ENCODE measurements at places on chromosomes 1 and 21.

DNA sequence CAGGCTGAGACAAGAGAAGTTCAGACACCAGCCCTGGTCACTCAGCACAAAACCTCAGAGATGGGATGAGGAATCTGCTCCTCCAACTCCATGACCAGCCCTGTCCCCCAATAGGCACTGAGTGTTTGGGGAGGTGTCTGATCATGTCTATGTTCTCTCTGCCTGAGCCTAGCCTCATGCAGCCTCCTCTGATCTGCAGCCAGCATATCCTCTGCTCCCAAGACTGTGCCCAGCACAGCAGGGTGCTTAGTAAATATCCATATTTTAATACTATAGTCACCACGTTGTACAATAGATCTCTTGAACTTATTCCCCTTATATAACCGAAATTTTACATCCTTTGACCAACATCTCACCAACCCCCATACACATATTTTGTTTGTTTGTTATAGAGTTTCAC, 202.9 kb downstream of the MATN1 start:
- DNase-seq, result no peak

DNA sequence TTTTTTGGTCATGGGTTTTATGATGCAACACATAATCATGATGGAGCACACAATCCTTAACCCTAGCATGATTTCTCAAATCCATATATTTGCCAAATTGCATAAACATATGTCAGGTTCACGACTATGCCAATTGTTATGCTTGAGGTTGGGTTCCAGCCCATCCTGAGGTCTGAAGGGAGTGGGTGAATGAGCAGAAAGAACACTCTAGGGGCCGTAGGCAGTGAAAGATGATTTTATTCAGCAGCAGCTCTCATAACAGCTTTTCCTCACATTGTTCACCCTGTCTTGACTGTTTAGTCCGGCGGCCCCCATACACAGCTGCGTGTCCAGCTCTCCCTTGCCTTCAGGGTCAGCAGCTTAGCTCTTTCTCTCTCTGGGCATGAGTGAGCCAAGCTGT, 627.7 kb downstream of the PLA2G4A start:
- DNase-seq, result no peak

DNA sequence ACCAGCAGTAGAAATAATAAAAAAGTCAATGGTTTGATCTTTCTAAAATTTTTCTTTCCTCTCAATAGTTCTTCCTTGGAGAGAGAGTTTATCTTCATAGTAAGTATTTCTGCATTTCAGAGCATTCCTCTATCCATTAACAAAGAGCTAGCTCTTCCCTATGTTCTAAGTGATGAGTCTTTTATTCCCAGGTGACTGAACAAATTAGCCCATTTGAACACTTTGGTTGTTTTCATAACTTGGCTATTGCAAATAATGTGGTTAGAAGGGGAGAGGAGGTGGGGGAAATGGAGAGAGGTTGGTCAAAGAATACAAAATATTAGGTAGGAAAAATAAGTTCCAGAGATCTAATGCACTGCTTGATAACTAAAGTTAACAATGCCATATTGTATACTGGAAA, 598.9 kb downstream of the KCNT2 start:
- DNase-seq, result no peak

GRCh38 chr1:30683699-30684098, 39.7 kb downstream of the MATN1 start:
- no peak for DNase-seq

GRCh38 chr1:36857754-36858153, 176.6 kb downstream of the GRIK3 start:
- DNase-seq, result peak; percentile 91

- no peak for DNase-seq
Observed at GRCh38 chr1:157403203-157403602, 149.1 kb downstream of the FCRL5 start.

DNA sequence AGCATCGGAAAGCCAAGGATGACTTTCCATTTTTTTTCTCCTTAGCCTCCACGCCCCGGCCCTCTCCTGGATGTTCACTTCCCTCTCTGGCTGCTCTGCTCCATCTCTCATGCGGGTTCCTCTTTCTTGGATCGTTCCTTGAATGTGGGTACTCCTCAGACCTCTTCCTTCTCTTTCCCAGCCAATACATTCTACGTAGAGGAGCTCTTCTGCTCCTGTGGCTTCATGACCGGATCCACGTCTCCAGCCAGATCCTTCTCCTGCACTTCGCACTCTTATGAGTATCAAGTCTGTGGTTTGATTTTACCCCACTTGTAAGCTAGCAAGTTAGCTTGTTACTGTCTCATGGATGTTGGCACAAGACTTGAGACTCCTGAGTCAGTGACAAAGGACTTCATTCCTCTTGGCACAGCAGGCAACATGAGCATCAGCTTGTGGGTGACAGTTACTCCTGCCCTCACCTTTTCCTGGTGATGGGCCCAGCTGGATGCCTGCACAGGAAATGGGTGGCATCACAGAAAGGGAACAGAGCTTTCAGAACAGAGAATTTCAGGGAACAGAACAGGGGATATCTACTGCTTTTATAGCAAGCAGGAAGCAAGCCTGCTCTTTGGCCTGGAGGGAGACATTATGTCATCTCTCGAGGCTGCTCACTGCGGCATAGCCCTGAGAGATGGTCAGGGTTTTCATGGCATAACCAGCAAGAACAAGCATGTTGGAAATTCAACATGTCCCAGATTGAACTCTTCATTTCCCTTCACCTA, 100.1 kb upstream of the KIF26B start:
- DNase-seq, result no peak

DNA sequence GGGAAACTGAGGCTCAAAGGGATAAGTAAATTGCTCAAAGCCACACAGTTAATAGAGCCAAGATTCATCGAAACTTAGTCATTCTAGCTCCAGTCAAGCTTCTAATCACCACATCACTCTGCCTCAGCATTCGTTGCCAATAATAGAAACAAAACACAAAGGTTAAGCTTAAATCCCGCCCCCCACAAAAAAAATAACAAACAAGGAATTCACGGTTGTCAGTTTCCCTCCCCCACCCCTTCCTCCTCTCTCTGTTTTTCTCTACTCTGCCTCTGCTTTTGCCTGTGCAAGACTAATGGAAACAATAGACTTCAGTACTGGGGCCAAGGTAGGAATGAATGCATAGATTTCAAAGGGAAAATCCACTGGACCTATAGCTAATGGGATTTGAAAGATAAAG, 70.7 kb upstream of the ZNF644 start:
- DNase-seq, result no peak

DNA sequence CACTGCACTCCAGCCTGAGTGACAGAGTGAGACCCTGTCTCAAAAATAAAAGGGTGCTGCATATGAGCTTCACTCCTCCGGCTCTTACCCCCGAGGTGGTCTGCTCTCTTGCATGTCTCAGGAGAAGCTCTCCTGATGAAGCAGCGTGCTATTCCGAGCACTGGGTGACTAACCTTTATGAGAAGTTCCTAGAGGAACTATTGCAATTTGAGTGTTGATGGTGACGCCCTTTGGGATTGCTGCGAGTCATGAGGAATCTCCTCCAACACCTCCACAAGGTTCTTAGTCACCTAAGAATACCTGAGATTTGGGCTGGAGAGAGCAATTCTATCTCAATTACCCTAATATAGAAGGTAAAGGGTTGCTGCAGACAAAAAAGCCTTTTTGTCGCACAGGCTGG, 40.8 kb upstream of the TINAGL1 start:
- DNase-seq, result no peak

DNA sequence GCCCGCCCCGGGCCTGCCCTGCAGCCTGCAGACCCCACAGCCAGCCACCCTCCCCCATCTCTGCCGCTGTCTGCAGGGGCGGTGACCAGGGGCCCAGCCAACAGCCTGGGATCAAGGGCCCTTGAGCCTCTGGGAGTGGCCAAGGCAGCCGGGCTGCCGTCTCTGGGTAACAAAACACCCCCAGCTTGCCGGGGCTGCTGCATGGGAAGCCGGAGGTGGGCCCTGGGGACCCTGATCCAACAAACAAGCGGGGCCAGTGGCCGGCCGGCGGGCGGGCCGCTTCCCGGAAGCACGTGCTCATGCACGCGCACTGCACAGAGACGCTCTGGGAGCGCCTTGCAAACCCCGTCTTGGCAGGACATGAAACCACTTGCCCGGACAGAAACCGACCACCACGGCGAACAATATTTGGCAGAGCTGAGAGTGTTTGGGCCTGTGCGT, 13.2 kb downstream of the MEGF6 start:
- DNase-seq, result no peak

- no peak for DNase-seq
Observed at GRCh38 chr1:12620488-12620865, 2.5 kb upstream of the DHRS3 start.

GRCh38 chr1:118767971-118768370, 220.2 kb downstream of the TBX15 start:
- DNase-seq, result no peak

GRCh38 chr1:23648576-23648975, 43.0 kb upstream of the RPL11 start:
- no peak for DNase-seq

DNA sequence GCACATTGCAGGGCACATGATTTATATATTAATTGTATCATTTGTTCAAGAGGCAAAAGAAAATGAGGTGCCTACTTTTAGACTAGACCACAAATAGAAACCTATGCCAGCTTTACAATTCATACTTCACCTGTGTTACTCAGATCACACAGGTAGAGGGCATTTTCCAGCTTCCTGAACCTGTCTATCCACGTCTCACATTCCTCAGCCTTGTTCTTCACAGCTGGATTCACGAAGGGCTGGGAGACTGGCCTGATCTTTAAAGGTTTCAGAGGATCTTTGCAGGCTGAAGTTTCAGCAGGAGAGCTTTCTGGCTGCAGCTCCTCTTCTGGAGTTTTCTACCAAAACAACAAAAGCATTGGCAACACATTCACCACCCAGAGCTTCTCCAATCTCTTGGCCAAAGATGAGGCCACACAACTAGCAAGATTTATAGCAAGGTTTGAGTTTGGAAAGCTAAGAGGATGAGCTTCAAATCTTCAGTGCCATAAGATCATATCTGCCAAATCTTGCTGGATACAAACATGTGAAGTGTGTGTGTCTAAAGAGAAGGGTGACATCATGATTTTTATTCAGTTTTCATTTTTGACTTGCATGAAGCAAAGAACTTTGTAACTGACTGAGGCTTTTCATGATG, 71.0 kb upstream of the CYP2J2 start:
- DNase-seq, result no peak

- no peak for DNase-seq
Observed at GRCh38 chr21:42520628-42521253, 7.1 kb downstream of the SLC37A1 start.

GRCh38 chr1:149936992-149937705, 470 bp upstream of the MTMR11 start:
- no peak for DNase-seq

- no peak for DNase-seq
Observed at GRCh38 chr1:198612471-198613260, 26.2 kb upstream of the PTPRC start.

GRCh38 chr1:55646181-55646580, 431.0 kb upstream of the USP24 start:
- DNase-seq, result no peak

All from NCI-H2081 (cell line).